Activated CD8-positive, alpha-beta memory T cell treated with anti-CD3 and anti-CD28 coated beads for 4 hours (primary cell): ENCODE measurements at places on chromosomes 2 and 18.

GRCh38 chr2:117948615-117949014, 65.3 kb downstream of the CCDC93 start:
- no peak for DNase-seq

DNA sequence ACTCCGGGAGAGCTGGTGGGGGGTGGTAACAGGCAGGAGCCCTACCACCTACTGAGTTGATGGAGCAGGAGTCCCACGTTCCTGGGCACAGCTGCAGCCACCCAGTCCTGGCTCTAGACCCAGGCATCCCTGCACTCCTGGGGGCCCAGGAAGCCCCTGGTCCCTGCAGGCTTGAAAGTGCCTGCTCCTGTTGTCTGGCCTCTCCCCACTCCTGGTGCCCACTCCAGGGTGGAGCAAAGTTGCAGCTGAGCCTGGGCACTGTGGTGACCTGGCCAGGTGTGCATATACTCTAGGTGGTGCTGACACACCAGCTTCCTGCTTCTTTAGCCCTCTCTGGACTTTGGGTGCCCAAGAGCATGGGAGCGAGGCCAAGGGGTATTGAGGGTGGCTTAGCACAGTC, 119.0 kb upstream of the SLC38A11 start:
- DNase-seq, result no peak

DNA sequence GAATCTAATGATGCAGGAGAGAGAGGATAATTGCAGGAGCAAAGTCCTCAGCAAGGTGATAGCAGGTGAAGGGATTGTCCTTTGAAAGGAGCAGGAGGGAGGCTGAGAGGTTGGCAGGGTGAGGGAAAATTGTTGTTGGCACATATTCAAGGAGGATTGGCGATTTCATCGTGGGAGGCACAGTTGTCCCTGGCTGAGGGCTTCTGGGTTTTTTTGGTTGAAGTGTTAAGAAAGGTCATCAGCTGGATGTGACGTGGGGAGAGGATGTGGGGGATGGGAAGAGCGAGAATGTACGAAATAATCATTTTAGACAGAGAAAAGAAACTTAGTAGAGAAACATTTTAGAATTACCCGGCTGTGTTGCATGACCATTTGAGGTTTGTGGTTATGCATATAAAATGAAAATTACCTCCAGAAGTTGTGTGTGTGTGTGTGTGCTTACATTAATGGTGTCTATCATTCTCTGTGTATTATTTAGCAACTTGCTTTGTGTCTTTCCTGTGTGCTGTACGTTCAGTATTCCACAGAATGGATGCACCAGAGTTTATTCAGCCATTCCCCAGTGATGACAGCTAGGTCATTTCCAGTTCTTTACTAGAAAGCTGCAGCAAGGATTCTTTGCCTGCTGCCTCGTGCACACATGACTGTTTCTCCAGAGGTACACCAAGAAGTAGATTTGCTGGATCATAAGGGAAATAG, 67.6 kb downstream of the SDC1 start:
- DNase-seq, result no peak

DNA sequence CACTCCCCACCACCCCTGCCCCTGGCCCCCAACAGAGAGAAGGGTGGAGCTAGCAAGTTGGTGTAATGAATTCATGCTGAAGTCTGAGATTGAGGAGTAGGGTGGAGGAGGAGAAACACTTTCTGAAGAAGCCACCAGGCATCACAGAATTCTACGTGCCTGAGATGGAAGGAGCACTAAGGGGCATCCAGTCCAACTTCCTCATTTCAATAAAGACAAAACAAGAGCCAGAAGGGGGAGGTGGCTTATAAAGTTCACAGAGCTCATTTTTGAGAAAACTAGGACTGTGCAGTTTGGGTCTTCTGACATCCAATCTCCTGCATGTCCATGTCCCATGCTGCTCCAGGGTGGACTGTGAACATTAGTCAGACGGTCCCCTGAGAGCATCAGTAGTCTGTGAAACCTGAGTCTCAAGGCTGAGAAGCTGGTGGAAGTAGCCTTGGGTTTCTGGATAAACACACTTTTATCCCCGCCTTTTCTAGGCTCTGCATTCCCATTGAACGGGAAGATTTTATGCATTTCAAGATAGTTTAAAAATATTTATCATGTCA, 77.7 kb downstream of the TRIM43 start:
- no peak for DNase-seq

GRCh38 chr2:85503851-85504777, 34.9 kb upstream of the MAT2A start:
- no peak for DNase-seq

DNA sequence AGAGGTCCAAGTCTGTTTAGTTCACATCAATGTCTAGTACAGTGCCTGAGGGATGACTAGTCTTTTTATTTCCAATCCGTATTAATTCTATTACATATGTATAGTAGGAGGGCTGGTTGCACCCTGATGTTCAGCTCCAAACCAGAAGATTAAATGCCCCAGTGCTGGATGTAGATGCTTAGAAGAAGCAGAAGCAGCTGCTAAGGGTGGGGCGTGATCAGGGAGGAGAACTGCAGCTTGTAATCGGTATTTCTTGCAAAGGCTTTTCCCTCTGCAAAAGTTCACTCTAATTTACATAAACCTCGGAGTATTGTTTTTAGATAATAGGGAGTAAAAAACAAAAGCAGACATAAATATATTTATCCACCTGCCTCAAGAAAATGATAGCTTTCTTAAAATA, 145.3 kb upstream of the ITGA4 start:
- DNase-seq, result no peak

DNA sequence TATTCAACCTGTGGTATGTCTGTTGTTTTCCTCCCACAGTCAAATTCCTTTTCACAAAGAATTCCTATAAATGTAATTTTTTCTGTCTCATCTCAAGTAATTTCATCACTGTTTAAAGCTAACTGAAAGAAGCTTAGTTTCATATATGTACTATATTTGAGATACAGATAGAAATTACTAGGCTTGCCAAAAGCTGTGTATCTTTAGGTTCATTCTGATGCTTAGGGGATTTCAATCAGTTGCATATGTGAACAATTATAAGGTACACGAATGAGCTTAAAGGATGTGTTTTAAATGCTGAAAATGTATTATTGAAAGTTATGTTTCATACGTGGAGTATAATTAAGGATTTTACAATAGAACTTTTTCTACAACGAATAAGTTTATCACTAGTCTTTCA, 59.2 kb upstream of the DSG1 start:
- DNase-seq, result no peak
